ENCODE measurements at places on chromosomes 4 and X. TPM values are rescaled to one million over a fixed set of nuclear protein-coding genes. Genes with fewer than 3 reads are reported as not detected.

The MTNR1A gene
- total RNA-seq, result 0.64 TPM

The ERAS gene
- not detected for total RNA-seq

The TEX11 gene
- not detected for total RNA-seq

The SPARCL1 gene
- total RNA-seq, result not detected

The CABS1 gene
- not detected for total RNA-seq

The NCAPG gene
- total RNA-seq, result 28.9 TPM

The LEF1 gene
- not detected for total RNA-seq

The SOD3 gene
- not detected for total RNA-seq

The GEMIN8 gene
- 8.8 TPM for total RNA-seq

The GPRASP3 gene
- 3.7 TPM for total RNA-seq

The RHOXF2 gene
- not detected for total RNA-seq

The SORBS2 gene
- total RNA-seq, result not detected

All from A549 treated with RU486 at 1 μM for 4 hours (cell line).